Muscle of back (tissue), 13 donors: ENCODE measurements at places on chromosomes 4 and X.
A peak's percentile ranks its signal among the peaks of the same experiment; 100 is the strongest.

DNA sequence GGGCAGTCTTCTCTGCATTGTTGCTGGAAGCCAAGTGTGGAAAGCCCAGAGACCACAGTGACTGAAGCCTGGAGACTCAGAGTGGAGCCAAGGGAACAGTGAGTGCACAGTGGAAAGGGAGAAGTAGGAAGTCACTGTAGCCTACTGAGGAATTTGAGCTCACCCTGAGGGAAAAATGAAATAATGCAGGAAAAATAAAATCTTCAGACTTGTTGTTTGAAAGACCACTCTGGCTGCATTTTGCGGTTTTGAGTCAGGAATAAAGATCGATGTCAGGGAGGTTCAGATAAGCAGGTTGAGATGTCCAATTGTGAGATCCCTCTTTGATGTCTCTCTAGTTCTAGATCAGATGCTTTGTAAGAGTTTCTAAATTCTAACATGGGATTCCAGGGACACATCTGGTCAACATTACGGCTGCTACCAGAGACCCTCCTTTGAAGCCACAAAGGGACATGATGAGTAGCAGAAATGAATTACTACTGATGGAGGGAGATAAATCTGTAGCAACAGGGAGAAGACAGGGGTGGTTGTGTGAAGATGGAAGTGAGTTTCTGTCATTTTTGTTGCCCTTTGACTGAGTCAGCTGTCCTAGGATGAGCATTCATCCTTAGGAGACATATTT is 8.4 kb downstream of the ADH4 start:
- DNase-seq: no peak

GRCh38 chrX:154018518-154019060 is 1.1 kb downstream of the IRAK1 start:
- no peak for DNase-seq

GRCh38 chr4:39125600-39125985 is 56.7 kb upstream of the WDR19 start:
- no peak for DNase-seq

DNA sequence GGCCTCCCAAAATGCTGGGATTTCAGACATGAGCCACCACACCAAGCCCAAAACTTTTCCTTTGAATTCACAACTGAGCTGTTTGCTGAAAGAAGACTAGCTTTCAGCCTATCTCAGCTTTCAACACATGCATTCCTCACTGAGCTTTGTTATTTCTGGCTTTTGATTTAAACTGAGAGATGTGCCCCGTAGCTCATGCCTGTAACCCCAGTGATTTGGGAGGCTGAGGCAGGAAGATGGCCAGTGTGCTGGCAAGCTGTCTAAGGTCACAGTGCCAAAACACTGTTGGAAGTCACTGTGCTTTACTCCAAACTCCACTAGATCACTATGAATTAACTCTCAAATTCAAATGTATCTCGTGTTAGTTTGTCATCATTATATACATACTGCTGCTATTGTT is 779.5 kb downstream of the TRIML1 start:
- peak; percentile 7 for DNase-seq

DNA sequence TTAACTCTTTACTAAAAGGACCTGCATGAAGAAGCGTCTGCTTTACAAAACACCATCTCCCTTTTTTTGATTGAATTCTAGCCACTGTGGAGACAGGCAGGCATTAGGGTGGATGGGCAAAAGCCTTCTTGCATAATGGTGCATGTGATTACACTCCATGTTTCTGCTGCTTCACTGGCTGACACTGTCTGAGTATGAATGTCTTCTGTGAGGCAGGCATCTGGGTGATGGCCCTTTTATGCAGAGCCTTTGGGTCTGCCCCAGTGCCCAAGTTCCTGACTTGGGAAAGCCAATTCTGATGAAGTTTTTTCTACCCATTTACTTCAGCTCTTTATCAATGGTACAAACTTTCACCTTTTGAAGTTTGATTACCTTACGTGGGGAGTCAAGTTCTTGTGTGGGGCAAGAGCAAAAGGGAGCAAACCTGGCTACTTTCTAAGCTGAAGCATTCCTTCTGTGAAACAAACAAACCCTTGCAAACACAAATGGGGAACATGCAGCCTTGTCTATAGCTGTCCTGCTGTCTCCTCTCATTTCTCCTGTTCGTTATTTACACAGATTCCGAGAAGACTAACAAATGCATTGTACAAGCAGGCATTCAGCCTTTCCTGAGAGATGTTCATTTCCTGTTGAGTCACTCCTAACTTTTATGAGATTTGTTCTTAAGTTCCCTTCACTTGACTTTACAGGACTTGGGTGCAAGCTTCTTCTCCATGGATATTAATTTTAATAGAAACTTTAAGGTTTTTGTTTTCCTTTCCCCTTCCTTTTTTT is 301.9 kb downstream of the TLL1 start:
- DNase-seq: no peak

DNA sequence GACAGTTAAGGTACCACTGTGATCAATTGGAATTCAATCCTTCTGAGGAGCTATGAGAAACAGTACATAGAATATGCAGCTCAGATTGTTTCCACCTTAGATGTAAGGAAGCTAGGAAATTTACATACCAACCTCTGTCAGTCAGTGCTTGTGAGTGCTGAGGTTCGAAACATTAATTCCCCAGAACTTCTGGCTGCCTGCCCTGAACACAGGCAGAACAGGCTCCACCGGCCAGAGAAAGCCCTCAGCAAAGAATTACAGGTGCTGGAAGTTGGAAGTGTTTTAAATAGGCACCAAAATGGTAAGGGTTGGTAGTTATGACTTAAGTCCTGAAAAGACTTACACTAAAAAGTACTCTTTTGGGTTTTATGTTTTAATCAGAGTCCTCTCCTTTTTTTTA is 651.8 kb downstream of the C4orf33 start:
- DNase-seq: no peak

- no peak for DNase-seq
Observed at GRCh38 chr4:150127757-150128156, 49.5 kb downstream of the DCLK2 start.

DNA sequence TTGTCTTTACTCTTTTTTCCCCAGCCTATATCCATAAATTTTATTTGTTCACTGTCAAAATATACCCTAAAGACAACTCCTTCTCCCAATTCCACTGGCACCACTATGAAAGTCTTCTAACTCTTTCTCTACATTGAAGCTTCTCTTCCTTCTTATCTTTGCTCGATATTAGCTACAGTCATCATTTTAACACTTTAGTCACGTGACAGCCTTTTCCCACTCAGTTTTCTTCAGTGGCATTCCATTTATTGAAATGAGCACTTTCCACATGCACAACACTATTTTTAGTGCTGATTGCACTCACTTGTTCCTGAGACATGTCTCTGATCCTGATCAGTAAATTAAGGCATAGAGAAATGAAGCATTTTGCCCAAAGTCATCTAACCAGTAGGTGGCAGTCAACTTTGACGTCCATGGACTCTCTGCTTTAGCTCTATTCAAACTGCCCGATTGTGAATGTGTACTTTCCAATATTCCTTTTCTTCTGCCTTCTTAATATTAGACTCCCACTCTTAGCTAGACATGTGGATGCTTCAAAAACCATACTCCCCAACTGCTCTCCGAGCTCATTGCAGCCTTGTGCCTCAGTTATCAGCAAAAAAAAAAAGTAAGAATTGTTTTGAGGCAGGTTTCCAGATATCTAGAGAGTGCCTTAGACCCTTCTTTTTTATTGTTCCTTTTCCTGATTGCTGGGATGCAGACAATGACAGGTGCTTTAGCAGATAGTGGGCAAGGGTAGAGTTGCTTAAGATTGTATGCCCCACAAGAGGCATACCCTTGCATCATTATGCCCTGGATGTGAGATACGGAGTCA is 394.4 kb upstream of the ADGRL3 start:
- DNase-seq: peak; percentile 16

- no peak for DNase-seq
Observed at GRCh38 chrX:19886375-19886774, 1.0 kb downstream of the SH3KBP1 start.

- DNase-seq: peak; percentile 28
Observed at GRCh38 chr4:105637408-105638176, 70.9 kb downstream of the INTS12 start.

DNA sequence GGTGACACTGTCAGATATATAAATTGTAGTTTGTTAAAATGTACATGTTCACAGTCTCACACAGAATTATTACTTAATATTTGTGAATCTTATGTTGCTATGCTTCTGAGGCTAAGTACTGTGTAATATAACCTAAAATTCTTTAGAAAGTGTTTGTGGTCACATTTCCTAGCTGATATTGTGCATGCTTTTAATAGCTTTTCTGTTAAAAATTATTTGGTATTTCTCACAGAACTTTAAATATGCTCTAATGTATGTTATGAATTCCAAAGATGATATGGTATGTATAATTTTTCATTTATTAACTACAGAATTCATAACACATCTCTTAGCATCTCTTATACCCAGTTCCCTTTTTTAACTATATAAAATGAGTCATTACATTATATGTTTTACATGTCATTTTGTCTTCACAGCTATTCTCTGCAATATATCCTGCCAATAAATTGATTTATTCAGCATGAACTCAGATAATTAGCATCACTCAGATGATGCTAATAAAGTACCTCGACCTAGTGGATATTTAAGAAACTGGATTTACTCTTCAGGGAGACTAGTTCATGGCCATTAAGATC is 9.3 kb downstream of the PTPN13 start:
- DNase-seq: no peak

GRCh38 chr4:140098455-140099160 is 55.4 kb downstream of the MAML3 start:
- no peak for DNase-seq

DNA sequence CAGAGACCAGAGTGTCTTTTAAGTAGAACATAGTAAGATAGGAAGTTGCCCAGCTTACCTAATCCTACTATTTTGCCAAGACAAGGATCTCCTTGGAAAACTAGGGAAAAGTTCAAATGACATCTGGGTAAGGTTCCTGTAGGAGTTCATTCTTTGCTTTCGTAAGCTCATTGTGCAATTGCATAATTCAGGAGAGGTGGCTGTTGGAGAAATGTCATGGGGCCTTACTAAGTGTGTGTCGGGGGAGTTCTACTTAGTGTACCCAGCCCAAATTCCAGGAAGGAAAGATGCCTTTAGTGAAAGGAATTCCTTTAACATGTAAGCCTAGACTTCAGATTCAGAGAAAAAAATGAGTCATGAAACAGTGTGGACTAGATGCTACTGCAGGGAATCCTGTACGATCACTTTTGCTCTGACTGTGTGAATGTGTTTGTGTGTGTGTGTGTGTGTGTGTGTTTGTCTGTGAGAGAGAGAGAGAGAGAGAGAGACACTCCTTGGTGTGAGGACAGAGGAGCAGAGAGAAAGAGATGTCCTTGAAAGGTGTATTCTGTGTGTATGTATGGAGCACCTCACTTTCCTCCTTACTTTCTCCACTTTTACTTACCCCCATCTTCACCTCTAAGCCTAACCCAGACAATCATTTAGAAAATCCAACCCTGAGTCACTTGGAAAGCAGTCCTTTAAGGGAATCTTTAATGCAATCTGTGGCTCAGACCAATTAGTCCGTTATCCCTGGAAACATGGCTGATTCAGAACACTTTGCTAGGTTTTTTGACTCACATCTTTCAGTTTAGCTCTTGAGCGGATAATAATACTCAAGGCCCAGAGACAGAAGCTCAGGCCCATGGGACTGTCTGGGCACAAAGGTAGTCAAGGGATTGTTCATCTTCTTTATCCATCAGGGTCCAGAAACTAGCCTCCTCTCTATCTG is 114.5 kb upstream of the ACSL4 start:
- DNase-seq: no peak

DNA sequence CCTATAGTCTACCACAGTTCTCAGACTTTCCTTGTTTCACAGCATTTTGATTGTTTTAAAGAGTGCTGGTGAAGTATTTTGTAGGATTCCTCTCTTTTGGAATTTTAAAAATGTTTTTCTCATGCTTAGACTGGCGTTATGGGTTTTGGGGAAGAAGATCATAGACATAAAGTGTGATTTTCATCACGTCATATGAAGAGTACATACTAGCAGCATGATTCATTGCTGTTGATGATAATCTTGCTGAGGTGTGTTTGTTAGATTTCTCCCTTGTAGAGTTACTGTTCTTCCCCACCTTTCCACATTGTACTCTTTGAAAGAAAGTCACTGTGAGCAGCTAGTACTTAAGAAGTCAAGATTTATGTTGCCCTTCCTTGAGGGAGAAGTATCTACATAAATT is 396.1 kb upstream of the GNPDA2 start:
- DNase-seq: no peak

DNA sequence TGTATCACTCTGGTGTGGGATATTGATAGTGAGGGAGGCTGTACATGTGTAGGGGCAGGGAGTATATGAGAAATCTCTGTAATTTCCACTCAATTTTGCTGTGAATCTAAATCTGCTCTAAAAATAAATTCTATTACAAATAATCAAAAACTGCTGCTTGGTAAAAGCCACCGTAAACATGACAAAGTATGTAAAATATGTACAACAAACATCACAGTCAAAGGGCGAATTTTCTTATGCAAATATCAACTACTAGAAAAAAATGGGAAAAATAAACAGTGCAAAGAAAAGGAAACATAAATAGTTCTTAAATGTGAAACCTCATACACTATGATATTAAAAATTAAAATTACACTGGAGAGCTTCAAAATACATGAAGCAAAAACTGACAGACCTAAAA is 105.1 kb upstream of the DCLK2 start:
- DNase-seq: no peak

DNA sequence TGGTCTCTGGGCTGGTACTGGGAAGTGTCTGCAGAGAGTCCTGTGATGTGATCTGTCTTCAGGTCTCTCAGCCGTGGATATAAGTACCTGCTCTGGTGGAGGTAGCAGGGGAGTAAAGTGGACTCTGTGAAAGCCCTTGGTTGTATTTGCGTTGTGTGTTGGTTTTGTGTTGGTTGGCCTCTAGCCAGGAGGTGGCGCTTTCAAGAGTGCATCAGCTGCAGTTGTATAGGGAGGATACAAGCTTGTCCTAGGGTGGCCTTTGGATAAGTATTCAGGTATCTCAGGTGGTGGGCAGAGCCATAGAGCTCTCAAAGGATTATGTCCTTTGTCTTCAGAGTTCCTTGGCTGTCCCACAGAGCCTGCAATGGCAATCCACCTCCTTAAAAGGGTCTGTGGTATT is 111.6 kb downstream of the MAGEB17 start:
- DNase-seq: no peak

GRCh38 chr4:3358656-3359055 is 65.8 kb downstream of the RGS12 start:
- DNase-seq: no peak

DNA sequence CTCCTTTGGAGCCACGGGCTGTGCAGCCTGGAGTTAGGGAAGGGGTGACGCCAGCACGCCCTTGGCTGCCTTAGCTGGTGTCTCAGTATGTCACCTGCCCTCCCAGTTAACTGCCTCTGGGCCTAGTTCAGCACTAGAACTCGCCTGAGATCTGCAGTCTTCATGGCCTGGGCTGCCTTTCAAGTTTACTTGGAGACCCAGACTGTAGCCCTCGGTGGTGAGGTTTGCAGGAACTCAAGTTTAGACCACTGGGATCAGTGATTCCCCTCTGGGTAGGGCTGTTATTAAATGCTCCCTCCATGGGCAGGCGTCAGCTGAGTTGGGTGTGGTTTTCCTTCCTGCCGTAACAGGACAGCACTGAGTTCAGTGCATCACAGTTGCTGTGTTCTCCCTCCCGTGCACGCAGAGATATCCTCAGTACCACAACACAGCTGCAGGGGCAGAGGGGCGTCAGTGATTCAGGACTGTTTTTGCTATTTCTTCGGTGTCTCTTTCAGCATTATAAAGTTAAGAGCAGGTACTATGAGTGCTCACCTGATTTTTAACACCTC is 30.5 kb downstream of the PLAC8 start:
- DNase-seq: peak; percentile 11

GRCh38 chr4:177937041-177937440 is 494.8 kb upstream of the AGA start:
- no peak for DNase-seq
